ENCODE measurements at places on chromosomes 3 and 15. TPM values are rescaled to one million over a fixed set of nuclear protein-coding genes. Genes with fewer than 3 reads are reported as not detected.
A peak's percentile ranks its signal among the peaks of the same experiment; 100 is the strongest.

GRCh38 chr15:88769161-88769971 lies 33.9 kb upstream of the ACAN start:
- DNase-seq, result no peak

The LRRC15 gene
- 1.8 TPM for total RNA-seq

The MGLL gene
- 212 TPM for total RNA-seq

The ZNF774 gene
- total RNA-seq, result 11.8 TPM

DNA sequence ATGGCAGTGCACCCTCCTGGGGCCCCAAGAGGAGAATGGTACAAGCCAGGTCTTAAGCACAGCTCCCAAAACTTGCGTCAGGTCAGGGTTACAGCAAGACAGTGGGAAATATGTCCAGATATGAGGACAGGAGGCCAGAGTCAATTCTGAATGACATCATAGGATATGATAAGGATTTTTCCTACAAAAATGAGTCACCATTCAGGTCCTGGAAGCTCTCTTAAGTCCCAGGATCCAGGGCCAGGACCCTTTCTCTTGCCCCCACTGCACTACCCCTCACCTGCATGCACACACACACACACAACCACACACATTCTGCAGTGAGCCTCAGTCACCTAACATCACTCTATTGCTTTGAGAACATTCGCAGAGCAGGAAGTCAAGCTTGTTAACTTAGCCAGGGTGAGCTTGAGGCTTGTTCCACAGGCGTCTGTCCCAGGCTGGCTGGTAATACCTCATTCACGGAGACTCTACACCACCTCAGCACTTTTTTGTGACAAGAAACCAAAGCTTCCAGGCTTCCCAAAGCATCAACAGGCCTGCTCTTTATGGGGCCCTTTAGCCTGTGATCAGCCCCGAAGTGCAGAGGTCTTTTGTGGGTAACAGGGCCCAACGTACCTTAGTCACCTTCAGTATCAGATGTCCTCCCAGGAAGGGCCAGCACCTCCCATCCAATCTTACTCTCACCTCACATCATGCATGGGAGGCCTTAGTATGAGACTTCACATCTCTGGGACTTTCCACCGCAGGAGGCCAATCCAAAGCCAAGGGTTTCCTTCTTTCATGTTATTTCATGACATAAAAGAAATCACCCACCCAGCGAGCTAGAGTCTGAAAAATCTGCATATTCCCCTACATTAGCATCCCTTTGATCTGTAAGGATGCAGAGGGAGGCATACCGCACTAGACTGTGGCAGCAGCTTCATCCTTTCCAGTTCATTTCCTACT lies 74.0 kb upstream of the LIPC start:
- DNase-seq, result no peak

- no peak for DNase-seq
Measured at GRCh38 chr15:68056097-68056865, 2.2 kb downstream of the PIAS1 start.

DNA sequence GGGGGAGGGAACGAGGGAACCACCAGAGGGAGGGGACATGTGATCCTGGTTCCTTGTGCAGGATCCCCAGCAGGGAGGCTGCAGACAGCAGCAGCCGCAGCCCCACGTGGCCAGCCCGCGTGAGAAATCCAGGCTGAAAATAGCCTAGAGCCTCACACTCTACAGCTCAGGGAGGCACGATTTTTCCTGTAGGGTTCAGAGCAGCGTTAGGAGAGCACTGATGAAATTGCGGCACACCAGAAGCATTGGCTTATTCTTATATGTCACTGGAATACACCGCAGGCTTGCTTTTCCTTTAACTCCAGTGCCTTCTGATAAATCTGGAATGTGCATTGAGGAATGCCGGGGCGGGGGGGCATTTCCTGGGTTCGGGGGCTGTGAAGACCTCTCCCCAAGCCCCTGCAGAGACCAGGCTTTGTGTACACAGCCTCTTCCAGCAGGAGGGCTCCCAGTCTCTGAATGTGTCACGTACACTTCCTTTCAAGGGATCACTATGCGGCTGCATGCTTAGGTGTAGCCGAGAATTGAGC lies 193.0 kb downstream of the ATP10A start:
- no peak for DNase-seq

GRCh38 chr3:130905551-130905950 lies 11.7 kb downstream of the ATP2C1 start:
- peak; percentile 12 for DNase-seq

The PTX3 gene
- 1.1 TPM for total RNA-seq

- no peak for DNase-seq
Measured at GRCh38 chr3:21216598-21216997, 534.4 kb downstream of the ZNF385D start.

DNA sequence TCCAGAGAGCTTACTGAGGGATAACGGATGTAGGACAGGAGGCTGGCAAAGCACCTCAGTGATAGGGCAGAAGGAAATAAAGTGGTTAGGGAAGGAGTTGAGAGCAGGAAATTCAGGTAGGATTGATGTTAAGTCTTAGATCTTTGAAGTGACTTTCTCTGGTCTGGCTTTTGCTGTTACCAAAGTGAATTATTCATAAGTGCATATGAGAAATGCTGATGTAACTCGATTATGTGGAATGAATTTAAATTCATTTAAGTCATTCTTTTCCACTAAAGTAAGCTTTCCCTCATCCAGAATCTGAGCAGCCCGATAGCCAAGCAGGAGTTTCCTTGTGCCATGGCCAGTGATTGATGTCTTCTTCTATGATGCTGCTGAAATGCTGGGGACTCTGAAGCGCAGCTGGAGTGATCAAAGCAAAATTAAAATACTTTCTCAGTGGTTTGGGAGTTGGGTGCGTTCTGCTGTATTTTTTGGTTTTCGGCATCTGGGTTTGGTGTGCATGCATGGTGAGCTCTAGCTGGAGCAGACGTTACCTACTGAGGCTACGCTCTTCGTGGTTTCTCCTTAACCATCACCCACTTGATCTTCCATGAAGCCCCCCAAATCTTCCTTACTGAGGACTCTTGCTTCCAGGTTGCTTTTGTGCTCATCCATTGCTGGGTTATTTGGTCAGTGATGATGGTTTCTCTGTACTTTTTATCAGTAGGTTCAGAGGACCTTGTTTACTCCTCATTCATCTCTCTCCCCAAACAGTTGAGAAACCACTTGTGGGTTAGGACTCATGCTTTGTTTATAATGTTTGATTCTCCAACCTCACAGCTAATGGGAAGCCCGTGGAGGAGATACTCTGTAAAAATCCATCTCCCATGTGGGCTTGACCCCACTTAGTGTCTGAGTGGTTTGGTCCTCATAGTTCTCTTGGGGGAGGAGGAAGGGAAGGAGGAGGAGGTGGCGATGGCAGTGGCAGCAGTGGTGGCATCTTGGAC lies 72.5 kb downstream of the IGF1R start:
- DNase-seq, result no peak

The EPHB3 gene
- 57.2 TPM for total RNA-seq

GRCh38 chr3:114861666-114862065 lies 285.4 kb downstream of the ZBTB20 start:
- no peak for DNase-seq

DNA sequence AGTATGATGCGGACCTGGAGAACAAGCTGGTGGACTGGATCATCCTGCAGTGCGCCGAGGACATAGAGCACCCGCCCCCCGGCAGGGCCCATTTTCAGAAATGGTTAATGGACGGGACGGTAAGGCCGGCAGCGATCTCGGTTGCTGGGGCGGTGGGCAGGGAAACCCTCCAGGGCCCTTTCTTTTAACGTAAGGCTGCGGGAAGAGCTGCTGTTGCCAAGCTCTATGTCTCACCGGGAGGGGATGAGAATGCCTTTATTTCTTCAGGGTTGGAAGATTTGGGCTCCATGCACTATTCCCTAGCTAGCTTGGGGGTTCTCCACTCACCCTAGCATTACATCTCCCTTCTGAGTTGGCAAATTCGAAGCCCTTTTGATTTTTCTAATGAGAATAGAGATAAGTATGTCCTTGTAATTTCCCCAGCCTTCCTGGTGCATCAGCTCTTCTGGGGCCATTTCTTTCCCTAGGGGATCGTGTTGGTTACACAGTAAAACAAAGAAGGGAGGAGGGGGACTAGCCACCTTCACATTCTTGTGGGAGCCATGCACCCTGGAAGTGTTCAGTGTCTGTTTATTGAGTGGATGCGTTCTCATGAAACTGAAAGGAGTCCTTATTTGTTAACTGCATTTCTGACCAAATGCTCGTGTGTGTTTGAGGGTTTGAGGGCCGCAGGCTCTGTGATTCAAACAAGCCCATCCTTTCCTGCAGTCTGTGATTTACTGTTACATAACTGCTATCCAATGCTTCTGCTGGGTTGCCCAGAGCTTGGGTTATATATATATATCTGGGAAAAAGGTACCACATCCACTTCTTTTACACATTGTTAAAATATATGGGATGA lies 982 bp downstream of the TAGLN3 start:
- no peak for DNase-seq

The DNAJA4 gene
- 33.8 TPM for total RNA-seq

The ATP13A4 gene
- 33.6 TPM for total RNA-seq

The PLS1 gene
- total RNA-seq, result 448 TPM

DNA sequence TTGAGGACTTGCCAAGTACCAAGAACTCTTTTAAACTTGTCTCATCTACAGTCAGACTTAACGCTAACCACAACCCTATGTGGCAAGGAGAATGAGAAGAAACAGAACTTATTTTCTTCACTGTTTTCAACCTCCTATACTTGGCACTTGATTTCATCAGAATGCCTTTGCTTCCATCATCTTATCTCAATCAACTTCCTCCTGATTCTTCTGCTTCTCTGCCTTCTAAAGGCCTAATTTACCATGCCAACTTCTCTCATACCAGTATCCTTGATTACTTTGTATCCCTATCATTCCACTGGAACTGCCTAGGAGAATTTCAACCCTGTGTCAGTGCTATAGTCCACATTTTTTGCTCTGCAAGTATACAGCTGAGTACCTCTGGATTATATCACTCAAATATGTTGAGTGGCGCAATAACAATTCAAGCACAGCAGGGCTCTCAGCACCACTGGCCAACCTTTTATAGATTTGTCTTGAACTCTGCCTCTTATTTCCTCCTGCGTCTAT lies 413.6 kb downstream of the ROBO1 start:
- no peak for DNase-seq

DNA sequence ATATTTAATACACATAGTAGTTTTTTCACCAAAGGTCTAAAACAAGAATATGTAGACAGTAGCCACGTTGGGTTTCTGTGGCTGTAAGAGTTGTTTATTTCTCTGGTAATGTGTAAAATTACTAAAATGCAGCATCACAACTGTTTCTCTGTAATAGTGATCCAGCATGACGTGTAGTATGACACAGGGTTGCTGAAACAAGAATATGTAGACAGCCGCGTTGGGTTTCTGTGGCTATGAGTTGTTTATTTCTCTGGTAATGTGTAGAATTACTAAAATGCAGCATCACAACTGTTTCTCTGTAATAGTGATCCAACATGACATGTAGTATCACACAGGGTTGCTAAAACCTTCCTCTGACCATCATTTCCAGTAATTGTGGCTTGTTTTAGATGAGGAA lies 153.6 kb upstream of the ZNF717 start:
- DNase-seq, result no peak

The PRR20G gene
- not detected for total RNA-seq

DNA sequence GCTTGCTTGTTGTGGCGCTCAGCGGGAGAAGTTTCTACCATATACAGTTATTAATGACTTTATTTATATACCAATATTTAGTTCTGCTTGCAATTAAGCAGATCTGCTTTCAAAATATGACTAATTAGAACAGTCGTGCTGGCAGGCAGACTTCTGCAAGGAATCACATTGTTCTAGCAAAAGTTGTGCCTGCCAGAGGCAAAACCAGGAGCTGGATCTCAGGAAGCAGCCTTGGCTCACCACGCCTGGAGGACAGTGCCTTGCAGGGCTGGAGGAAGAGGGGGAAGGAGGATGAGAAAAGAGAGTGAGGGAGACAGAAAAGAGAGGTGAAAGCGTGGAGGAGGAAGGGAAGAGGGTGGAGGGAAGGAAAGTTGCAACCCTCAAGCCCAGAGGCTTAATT lies 160.3 kb downstream of the NUP210 start:
- DNase-seq, result no peak

DNA sequence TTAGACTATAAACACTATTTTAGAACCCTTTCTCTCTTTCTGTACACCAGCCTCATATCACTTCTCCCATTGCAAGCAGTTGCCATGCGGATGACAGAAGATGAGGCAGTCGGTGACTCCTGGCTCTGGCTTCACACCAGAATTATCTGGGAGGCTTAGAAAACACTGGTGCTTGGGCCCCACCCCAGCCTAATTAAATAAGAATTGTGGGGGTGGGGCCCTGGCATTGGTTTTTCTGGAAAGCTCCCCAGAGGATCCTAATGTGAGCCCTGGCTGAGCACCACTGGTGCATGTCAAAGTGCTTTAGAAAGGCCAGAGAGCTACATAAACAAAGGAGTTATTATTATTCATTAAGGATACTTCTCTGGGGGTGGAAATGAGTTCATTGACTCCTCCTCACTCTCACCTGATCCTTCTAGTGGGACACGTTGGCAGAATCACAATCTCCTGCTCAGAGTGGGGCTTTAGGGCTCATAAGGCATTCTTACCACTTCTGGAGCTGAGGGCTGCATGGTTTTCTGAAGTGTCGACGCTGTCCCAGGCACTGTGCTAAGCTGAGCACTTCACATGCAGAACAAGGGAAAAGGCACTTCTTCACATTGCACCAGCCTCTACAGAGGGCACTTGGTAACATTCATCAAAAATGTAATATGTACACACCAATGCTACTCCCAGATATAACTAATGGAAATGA lies 188.5 kb upstream of the TLE3 start:
- no peak for DNase-seq

- no peak for DNase-seq
Measured at GRCh38 chr15:65305150-65305758, 777 bp downstream of the RNU5B-1 start.

- DNase-seq, result no peak
Measured at GRCh38 chr15:60916032-60916678, 312.9 kb downstream of the RORA start.

The CFAP20DC gene
- total RNA-seq, result 1.0 TPM

- DNase-seq, result peak; percentile 87
Measured at GRCh38 chr15:100338971-100339444, 2.8 kb downstream of the ADAMTS17 start.

GRCh38 chr3:12470111-12470510 lies 14.2 kb upstream of the TSEN2 start:
- DNase-seq, result no peak

DNA sequence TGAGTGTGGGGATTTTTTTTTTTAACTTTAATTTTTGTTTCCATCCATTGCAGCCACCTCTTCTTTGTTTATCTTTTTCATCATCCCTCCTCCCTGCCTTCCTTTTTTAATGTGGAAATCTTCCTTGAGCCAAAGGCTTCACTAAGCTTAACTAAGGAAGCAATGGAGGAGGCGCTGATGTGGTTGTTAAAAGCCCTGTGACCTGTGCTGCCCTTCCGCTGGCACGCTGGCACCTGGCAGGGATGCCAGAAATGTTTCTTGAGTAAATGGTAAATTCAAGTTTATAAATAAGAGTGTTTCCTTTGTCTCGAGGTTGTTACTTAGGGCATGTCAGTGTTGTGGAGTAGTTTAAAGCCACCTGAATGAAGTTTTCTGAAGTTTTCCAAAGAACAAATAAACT lies 69.4 kb downstream of the CRTC3 start:
- no peak for DNase-seq

- DNase-seq, result no peak
Measured at GRCh38 chr15:30889196-30889595, 14.5 kb upstream of the FAN1 start.

GRCh38 chr3:65786890-65787289 lies 251.8 kb downstream of the MAGI1 start:
- DNase-seq, result no peak
